ENCODE measurements at places on chromosomes 12 and 14. TPM values are rescaled to one million over a fixed set of nuclear protein-coding genes. Genes with fewer than 3 reads are reported as not detected.

The APOF gene
- total RNA-seq, result not detected

The SLC6A13 gene
- not detected for total RNA-seq

The IL25 gene
- total RNA-seq, result not detected

The DTX3 gene
- total RNA-seq, result 2.0 TPM

The STXBP6 gene
- total RNA-seq, result not detected

The C12orf75 gene
- 89.5 TPM for total RNA-seq
